ENCODE measurements at places on chromosomes 7 and 10.
A peak's percentile ranks its signal among the peaks of the same experiment; 100 is the strongest.

DNA sequence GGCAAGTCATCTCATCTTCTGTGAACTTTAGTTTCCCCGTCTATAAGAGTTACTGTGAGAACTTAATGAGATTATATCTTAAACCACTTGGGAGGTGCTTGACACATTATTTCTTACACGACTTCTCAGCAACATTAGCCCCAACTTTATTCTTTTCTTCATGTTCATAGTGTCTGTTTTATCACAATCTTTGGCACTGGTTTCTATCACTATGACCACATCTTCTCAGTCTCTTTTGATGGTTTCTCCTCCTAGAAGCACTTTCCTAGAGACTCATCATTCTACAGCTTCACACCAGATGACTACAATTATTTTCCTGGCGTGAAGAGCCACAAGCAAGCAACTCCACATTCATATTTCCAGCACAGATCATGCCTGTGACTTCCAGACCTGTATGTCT, 26.5 kb upstream of the BET1 start:
- no peak for DNase-seq

DNA sequence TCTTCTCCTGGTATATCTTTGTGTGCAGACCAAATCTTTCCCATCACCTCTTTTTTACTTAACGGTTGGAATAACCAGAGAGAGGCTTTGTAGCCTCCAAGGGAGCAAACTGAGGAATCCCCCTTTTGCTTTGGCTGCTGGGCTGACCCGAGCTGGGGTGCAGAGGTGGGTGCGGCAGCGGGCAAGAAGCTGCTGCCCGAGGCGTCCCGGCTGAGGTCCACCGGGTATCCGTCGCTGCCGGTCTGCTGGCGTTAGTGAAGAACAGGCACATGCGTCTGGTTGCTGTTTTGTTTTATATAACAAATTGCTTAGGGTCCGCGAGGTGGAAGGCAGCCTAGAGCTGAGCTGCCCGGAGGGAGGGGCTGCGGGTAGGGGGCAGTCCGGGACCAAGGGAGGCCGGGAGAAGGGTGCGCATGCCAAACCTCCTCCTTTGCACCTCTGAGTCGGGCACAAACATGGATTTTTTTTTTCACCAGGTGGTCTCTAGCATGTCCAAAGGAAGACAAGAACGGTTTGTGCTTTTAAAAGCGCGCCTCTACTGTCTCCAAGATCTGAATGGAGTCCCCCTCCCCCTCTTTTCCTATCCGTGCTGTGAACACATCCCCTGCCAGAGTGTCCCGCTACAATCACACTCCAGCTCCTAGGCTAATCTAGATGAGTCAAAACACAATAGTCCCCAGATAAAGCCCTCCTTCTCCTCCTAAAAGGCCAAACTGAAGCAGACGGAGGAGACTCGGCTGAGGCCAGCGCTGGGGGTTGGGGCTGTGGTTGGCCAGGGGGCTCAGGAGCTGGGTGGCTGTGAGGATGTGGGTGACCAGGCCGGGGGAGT, 6.8 kb upstream of the GATA3 start:
- DNase-seq, result peak; percentile 10

GRCh38 chr7:22765609-22766008, 38.6 kb downstream of the IL6 start:
- no peak for DNase-seq

DNA sequence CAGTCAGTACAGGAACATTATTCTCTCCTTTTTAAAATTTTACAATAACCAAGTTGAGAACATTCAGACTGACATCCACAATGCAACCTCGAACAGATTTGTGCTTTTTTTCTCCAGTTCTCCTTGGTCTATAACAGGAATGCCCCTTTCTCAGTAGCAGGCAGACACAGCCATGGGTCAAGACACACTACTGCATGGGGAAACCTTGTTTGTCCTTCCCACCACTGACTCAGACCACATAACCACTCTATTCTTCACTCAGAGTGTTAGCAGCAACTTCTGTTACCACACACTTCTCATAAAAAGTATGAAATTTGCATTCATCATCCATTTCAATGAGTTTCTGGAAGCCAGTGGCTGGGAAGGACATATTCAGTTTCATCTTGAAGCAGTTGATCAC, 421.7 kb downstream of the ADRA2A start:
- DNase-seq, result no peak

- peak; percentile 84 for DNase-seq
Measured at GRCh38 chr10:77524281-77524711, 113.3 kb downstream of the KCNMA1 start.

DNA sequence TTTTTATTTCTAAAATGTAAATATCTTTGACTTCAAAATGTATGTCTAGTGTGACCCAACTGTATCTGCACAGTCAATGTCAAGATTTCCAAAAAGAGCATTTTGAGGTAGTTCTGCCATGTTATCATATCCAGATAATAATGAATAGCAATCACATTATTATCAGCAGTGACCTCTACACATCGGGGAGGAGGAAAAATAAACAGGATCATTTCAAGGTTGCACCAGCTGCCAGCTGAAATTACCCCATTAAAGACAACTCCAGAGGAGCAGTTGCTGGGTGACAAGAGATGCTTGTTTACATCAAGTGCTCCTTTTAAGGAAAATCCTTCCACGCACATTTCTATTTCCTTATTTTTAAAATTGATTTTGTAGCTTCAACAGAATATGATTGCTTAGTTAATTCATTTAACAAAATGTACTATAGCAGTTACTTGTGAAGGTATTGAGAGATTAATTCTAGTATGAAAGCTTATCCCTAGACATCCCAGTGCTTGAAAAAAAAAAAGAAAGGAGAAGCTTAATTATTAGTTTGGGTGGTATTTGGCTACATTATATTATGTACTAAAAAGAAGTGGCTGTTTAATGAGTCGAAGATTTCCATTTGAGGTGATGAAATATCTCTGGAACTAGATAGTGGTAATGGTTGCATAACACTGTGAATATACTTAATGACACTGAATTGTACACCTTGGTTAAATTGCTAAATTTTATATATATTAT, 19.3 kb upstream of the SLC35G1 start:
- no peak for DNase-seq

GRCh38 chr10:86100581-86101061, 266.0 kb downstream of the GRID1 start:
- peak; percentile 64 for DNase-seq

- DNase-seq, result peak; percentile 13
Measured at GRCh38 chr10:50625649-50626132, 1.9 kb upstream of the SGMS1 start.

DNA sequence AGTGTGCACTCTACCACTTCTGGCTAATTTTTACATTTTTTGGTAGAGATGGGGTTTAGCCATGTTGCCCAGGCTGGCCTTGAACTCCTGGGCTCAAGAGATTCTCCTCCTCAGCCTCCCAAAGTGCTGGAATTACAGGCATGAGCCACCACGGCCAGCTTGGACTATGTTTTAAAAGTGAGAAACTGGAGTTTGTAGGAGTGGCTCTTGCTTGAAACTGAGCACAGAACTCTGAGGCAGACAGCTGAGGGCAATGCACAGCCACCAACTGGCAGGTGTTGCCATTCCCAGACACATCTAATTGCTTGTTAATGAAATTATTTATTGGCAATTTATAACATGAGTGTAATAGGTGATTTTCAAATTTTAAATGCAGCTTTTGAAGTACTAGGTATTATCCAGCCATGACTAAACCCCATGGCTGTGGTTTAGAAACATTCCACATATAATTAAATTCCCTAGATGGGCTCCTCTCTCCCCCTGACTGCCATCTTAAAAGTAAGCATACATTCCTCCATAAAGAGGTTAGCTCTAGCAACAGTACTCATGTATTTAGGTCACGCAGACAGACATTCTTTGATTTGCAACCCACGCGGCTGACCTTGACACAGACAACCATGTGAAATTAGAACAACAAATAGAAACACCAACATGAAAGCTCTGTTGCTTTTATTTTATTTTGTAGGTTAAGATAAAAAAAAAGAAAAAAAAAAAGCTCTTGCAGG, 19.8 kb downstream of the PANK1 start:
- no peak for DNase-seq

DNA sequence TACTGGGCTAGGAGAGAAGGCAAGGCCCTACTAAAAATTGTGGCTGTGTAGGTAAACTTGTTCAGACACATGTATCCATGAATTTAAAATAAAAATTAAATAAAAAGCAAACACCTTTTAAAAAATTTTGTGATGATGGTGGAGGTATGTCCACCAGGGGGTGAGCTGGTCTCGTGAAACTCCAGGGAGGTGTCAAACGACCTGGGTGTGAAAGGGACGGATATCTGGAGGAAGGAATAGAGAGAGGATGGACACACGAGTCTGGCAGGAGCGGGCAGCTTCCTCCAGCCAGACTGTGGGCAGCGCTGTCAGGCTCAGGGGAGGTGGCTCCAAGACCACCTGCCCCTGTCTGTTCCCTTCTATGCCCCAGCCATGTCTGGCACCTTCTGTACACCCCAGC, 34.8 kb upstream of the DMBT1 start:
- DNase-seq, result no peak

DNA sequence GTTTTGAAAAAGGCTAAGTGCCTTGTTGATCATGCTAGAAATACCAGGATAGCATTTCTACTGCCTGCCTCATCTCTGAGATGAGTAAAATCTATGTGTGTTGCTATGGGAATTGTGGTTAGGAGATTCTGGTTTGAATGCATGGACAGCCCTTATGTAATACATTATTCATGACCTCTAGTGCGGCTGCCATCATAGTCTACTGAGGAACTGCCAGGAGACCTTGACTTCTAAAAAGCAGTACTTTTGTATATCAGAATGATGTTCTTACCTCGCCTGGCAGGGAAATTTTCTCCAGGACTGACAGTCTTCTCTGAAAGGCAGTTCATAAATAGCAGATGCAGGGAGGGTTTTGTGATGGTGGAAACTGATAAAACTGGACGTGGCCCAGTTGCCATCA, 248.5 kb downstream of the NSUN6 start:
- no peak for DNase-seq

All from AG20443 (cell line).